ENCODE measurements at places on chromosomes 4 and X.
A peak's percentile ranks its signal among the peaks of the same experiment; 100 is the strongest.

GRCh38 chr4:76931087-76931486 lies 18.5 kb upstream of the SEPTIN11 start:
- no peak for DNase-seq

DNA sequence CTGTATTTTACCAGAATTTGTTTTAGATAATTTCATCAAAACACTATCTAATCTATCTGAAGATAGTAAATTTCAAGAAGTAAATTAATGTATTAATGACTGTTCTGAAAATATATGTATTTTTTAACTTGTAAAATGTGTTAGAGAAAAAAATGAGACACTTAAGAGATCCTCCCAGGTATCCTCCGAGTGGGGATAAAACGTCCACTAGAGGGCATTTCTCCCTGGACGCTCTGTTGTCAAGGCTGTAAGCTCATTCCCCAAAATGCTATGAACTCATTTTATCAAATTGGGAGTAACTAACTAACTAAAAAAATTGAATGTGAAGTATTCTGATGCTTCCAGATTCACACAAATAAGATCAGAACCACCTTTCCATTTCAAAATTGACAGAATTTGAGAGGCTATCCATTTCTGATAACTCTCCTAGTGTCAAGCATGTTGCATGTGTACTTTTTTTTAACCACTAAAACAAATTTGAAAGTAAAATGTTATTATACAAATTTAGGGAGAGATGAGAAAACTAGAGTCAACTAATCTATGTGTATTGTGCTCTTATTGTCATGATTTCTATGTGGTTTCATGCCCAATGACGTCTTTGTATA lies 337.3 kb upstream of the HS3ST1 start:
- peak; percentile 2 for DNase-seq

GRCh38 chr4:106615410-106615945 lies 246.9 kb upstream of the GIMD1 start:
- DNase-seq: no peak

DNA sequence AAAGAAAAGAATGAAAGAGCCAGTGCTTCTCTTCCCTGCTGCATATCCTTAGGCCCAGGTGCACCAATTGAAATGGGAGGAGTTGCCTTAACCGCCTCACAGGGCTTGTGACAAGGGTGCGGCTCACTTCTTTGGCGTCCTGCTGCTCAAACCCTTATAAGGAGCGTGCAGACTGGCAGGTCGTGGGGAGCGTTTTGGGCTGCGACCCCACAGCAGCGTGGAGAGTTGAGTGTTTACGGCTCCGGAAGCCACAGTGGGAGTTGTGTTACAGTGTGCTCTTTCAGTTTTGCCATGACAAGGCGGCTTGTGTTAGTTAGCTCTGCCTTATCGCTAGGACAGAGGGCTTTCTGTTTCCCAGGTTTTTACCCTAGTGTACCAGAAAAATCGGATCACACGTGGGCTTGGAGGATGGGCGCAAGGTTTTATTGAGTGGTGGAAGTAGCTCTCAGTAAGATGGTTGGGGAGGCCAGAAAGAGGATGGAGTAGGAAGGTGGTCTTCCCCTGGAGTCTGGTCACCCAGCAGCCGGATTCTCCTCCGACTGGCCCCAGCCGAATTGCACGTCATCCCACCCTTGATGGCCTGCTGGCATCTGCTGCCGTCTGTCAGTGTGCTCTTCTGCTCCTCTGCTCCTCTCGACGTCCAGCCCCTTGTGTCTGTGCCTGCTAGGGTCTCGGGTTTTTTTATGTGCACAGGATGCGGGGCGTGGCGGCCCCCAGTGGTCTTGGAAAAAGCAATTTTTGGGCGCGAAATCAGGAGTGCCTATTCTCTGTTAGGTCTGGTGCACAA lies 718.9 kb downstream of the ARAP2 start:
- no peak for DNase-seq

DNA sequence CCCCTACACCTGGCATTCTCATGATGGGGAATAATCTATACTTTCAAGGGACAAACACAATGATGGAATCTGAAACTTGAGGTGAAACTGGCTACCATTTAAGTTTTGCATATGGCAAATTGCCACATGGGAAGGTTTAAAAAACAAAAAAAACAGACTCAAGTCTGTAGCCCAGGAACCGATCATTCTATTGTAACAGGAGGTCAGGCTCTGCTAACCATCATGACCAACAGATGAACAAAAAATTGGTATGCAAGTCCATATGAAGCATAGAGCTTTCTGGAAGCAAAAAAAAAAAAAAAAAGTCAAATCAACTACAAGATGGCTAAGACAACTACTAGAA lies 594.3 kb upstream of the DIPK2B start:
- DNase-seq: no peak

DNA sequence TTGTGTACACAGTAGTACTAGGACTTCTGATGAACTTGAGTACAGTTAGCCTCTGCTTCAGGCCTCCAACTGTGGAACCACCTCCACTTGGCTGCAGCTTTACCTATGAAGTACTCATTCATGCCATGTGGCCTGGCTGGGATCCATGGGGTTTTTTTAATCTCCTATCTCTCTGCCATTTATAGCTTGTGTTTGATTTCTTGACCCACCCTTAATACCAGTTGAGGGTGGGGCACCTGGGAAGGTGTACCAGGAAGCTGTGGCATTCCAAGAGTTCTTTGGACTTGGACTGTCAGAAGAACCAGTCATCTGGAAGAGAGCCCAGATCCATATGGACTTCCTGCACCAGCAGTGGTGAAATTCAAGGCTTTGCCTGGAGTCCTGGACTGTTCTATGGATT lies 230.1 kb downstream of the SHROOM3 start:
- no peak for DNase-seq

DNA sequence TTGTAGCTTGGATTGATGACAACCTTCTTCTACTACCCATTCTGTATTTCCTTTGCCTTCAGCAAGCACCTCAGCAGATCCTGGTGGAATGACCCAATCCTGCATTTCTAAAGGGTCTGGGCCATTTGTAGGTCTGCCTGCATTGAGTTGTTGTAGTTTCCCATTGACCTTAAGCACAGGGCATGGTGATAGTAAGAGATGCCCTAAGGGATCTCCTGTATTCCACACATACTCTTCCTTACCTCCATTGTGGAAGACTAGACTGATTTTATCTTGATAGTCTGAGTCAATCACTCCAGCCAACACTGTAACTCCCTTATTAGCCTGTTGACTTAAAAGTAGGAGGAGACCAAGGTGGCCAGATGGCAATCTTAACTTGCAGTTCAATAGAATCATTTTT lies 184.5 kb downstream of the GRIA2 start:
- DNase-seq: no peak

- DNase-seq: no peak
Observed at GRCh38 chrX:110322603-110323002, 4.7 kb upstream of the AMMECR1 start.

- no peak for DNase-seq
Observed at GRCh38 chrX:74514384-74514783, 93.1 kb downstream of the SLC16A2 start.

DNA sequence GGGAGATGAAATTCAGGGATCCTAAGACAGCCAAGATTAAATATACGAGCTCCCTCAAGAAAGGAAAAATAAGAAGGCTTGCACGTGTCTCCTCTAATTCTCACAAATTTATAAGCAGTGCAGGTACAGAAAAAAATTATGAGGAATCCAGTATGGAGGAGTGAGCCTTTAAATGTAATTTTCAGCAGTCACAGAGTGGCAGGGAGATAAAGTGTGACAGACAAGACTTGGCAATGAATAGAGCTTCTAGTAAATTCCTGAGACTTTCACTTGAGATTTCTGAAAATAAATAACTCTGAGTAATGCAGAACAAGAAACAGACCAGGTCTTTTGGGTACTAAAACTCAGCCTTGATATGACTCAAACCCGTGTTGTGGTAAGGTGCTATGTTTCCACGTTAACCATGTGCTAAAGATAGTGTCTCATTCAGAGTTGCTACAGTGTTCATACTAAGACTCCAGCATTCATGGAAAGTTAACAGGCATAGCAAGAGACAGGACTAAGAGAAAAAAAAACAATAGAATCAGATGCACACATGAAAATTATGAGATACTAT lies 119.8 kb downstream of the SPOCK3 start:
- no peak for DNase-seq

DNA sequence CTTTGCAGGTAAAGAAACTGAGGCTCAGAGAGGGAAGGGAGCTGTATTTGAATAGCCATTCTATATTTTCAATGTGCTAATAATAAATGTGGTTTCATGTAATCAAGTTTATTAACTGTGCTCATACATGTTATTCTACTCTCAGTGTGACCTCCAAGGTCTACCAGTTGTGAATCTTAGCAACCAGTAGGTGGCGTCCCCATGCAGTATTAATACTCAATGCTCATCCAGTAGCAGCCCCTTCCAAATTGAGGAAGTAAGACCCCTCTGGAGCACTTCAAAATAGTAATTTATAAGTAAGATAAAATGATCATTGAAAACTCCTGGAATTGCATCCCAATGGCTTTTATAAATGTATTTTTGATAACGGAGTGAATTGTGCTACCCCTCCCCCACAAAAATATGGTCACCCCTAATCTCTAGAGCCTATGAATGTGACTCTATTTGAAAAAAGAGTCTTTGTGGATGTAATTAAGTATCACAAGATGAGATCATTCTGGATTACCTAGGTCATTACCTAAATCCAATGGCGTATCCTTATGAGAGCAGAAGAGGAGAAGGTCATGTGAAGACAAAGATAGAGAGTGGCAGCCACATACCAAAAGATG lies 20.4 kb upstream of the SEPSECS start:
- DNase-seq: no peak

GRCh38 chrX:136251041-136251991 lies at the start of gene MAP7D3:
TSS of gene MAP7D3 (minus strand) at chrX:136251400. CDS start at chrX:136251358, 42 bp downstream.
- peak; percentile 47 for DNase-seq

DNA sequence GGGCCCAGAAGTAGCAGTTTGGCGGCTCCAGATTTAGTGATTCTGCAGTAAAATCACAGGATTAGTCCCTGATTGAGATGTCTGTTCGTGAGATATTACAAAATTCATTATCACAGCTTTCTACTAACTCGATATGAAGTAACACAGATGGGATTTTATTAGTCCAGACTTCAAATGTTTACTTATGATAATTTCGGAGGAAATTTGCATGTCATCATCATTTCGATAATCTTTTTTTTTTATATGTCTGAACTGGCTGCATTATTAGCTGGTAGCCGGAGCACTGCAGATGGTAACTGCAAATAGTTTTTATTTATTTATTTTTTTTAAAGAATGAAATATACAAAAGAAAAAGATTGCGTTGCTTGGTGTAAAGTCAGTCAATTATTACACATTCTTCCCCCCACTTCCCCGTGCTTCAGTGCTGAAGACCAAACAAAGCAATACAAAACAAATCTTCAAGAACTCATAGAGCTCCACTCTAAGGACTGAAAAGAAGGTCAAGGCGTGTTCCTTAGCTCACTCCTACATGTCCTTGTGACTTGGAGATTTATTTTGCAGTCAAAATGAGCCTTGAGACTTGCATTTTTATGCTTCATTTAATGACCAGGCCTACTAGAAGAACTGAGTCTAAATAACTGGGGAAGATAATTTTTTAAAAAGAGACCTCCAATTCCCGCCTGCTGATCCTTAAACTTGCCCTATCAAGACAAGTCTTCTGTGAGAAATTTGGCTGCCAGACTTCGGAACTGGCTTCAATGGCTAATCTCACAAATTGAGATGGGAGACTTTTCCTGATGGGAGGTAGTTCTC lies 11.7 kb upstream of the PITX2 start:
- no peak for DNase-seq

DNA sequence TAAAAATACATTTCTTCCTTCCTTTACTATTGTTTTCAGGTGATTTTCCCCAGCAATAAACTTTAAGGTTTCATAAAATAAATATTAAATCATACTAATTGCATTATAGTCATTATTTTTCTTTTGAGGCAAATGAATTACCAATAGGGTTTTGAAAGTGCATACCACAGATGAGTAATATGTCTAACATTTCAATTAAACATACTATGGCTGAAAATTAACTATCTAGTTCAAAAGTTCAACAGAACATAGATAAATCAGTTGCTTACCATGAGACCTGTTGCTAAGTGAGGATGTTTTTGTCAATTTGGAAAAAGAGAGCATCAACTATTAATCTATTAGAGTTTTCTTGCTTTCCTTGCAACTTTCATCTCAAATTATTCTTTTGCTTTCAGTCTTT lies 35.0 kb downstream of the NPY5R start:
- DNase-seq: no peak

- no peak for DNase-seq
Observed at GRCh38 chr4:185335579-185335978, 60.1 kb downstream of the LRP2BP start.

- DNase-seq: no peak
Observed at GRCh38 chr4:123699880-123700771, 303.5 kb downstream of the SPRY1 start.

- DNase-seq: no peak
Observed at GRCh38 chr4:108881190-108881589, 118.3 kb upstream of the ETNPPL start.

DNA sequence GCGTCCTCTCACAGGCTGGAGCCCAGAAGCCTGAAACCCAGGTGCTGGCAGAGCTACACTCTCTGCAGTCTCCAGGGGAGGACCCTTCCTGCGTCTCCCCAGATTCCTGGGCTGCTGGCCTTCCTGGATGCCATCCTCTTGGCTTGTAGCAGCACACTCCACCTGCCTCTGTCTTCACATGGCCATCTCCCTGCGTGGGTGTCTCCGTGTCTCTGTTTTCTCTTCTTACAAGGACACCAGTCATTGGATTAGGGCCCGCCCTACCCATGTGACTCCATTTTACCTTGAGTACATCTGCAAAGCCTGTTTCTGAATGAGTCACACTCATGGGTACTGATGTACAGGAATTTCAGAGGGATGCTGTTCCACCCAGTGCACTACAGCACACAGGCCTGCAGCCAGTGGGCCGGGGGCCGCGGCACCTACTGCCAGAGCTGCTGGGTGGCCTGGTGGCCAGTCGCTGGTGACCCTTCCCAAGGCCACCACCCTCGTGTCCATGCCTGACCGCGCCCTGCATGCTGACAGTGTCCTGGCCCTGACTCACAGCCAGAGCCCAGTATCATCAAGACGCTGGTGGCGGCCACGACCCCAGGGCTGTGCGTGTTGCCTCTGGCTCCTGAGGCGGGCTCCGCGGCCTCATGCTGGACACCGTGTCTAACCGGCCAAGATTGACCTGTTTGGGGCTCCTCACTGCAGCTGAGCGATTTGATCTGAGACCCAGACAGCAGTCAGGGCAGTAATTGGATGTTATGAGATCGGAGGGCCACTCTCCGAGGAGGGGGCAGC lies 63.6 kb upstream of the NKX1-1 start:
- no peak for DNase-seq

DNA sequence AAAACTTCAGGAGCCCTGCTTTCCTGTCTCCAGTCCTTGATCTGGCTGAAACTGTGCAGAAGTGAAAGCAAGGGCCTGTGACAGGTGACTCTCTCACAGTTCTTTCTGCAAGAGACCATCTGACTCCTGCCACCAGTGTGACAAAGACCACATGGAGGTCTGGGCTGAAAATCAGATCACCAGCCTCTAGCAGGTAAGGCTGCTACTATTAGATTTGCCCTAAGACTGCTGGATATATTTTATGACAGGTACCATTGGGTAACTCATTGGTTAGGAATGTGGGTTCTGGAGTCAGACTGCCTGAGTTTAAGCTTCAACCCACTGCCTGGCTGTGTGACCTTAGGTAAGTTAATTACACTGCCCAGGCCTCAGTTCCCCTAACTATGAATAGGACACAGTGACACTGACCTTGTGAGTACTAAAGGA lies 163.3 kb upstream of the SLC7A11 start:
- DNase-seq: no peak
